Activated T-helper 1 cell treated with Interleukin-2 at 50 U/mL for 16 hours (primary cell): ENCODE measurements at places on chromosomes 2 and 18.

DNA sequence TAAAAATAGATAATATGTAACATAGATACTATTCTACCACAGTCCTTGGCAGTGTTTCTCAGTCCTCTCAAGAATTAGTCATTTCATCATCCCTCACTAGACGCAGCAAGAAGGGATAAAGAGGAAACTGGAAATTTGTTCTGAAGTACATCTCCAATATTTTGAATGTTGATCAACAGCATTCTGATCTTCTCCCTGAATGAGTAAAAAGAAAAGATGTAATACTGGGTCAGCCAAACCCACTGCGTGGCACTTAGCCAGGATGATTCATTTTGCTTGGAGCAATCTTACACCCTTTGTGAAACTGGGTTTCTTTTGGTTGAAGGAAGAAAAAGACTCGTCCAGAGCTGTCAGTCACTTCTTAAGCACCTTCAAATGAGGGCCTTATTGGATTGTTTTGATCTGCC is 54.1 kb downstream of the TAF1B start:
- DNase-seq: no peak

DNA sequence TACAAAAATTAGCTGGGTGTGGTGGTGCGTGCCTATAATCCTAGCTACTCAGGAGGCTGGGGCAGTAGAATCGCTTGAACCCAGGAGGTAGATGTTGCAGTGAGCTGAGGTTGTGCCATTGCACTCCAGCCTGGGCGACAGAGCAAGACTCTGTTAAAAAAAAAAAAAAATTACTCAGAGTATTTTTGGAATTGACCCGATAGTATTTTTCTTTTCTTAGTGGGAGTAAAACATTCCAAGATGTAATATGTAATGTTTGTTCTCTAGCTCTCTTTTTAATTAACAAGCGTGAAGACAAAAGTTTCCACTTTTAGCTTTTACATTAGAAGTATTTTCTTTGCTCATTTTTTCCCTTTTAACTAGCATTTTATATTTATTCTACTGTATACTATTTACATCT is 12.0 kb upstream of the TMEM18 start:
- DNase-seq: no peak

GRCh38 chr2:122627388-122627787 is 871.9 kb downstream of the TSN start:
- no peak for DNase-seq

DNA sequence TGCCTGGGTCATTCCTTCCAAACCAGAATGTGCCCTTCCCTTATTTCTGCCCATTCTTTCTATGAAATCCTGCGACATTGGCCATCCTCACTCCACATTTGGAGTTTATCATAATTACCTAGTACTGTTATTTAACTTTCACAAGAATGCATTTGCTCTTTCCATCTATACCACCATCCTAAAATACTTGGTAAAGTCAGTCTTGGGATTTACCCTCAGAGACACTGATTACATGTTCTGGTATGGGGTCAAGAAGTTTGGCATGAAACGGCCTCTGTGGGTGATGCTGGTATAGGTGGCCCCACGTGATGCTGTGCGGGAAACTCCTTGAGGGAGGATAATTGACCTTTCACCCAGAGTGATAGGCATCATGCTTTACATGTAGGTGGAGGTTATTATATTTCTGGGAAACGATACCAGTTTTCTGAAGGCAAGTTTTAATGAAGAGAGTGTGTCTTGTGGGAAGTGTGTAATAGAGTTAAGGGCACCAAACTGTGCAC is 123.5 kb downstream of the FMNL2 start:
- DNase-seq: no peak

- DNase-seq: no peak
Observed at GRCh38 chr2:30455114-30455738, 8.2 kb downstream of the LCLAT1 start.

DNA sequence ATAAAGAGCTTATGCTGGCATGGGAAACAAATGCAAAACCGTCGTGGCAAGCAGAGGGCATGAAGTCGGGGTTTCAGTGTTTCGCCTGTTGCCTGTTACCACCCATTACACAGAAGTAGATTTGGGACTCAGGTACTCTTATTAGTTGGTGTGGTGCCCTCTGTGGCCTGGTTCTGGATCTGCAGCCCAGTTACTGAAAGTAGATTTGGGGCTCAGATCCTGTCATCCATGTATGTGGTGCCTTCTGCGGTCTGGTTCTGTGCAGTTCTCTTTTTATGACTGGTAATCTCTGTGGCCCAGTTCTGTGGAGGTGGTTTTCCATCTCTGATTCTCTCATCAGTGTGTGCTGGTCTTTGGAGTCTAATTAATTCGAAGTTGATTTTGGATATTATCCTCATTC is 45.2 kb downstream of the ADNP2 start:
- no peak for DNase-seq

GRCh38 chr2:85668009-85668856 is at the start of gene SFTPB:
TSS of gene SFTPB (minus strand) at chr2:85668199. CDS start at chr2:85668183, 16 bp downstream.
- no peak for DNase-seq

DNA sequence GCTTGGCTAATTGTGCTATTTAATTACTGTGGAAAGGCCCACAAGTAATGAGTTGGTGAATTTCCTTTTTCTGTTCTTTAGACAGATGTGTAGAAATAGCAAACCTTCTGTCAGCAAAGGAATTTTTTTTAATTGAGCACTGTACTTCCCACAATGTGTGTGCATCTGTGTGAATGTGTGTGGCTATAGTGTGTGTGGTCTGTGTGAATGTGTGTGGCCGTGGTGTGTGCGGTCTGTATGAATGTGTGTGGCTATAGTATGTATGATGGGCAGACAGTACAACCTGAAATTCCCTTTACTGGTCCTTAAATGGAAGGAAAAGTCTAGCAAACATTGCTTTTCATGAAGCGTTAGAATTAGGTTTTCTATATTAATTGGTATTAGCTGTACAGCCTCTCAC is 203.5 kb upstream of the TPO start:
- DNase-seq: no peak

- no peak for DNase-seq
Observed at GRCh38 chr2:99285526-99285925, 15.5 kb downstream of the LYG1 start.

DNA sequence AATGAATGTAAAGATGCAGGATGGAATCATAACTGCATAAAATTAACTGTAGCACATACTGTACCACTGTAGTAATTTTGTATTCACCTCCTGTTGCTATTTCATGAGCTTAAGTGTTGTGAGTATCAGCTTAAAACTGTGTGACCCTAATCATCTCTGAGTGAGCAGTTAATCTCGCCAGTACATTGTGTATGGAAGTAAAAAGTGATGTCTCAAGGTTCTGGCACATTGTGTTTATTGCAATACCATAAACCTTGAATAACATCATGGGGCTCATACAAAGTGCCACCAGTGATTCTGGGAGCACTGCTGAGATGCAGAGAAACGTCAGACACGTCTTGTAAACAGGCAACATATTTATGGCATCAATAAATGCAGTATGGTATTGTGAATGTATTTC is 124.5 kb downstream of the PMAIP1 start:
- no peak for DNase-seq
